Esophagus squamous epithelium (tissue), 5 donors: ENCODE measurements at places on chromosomes 5 and 9. TPM values are rescaled to one million over a fixed set of nuclear protein-coding genes. Genes with fewer than 3 reads are reported as not detected.

DNA sequence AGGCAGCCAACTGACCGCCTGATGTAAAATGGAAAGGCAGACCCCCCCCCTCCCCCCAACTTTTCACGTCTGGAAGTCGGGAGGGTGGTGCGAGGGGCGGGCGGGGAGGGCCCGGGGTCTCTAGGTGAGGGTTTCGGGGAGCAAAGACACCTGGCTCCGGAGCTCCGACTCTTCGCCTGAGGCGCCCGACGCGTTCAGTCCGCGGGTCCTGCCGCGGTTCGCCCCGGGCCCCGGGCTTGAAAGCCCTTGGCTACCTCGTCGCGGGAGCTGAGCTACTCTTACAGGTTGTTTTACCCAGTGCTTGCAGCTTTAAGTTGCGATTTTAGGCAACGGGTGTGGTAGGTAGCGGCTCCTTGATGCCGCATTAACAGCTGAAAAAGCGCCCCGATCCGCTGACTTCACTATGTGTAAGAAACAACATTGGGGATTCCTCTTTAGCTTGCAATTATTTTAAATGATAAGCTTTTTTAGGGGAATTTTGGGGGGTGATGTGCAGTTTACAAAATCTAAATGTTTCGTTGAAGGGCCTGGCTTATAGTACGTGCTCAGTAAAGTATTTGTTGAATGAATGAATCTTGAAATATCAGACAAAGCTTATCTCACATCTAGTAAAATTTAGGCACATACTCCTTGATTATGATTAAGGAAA, 722 bp downstream of the CDC42SE2 start:
- no peaks in the 10 kb centered on the region for H3K27me3 ChIP-seq
- no peaks in the 10 kb centered on the region for H3K4me1 ChIP-seq
- H3K4me3 ChIP-seq: peak overlapping the region; percentile 98
- H3K36me3 ChIP-seq: no peaks in the 10 kb centered on the region
- no peak for DNase-seq

- H3K27me3 ChIP-seq: peaks cover 64% of the 10 kb centered on the region
- H3K4me1 ChIP-seq: peaks cover 10% of the 10 kb centered on the region
- no peak overlapping the region for H3K4me3 ChIP-seq
- no peaks in the 10 kb centered on the region for H3K36me3 ChIP-seq
These were observed 2.1 kb downstream of the BRINP1 start for GRCh38 chr9:119366909-119367682.

DNA sequence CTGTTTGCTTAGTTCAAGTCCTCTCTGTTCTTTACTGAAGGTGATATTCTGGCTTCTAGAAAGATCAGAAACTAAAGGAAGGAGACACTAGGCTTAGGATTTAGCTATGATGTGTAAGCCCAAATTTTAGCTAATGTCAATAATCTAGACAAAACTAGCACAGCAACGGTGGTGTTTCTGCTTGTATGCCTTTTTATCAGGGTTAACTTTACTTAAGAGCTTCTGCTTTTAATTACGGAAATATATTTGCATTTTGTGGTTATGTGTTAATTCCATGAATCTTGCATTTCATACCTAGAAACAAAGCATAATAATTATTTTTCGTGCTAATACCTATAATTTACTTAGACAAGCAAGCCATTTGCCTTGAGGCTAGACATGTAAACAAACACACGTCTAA, 96.1 kb downstream of the PAX5 start:
- no peak overlapping the region for H3K4me3 ChIP-seq
- no peaks in the 10 kb centered on the region for H3K27me3 ChIP-seq
- no peaks in the 10 kb centered on the region for H3K4me1 ChIP-seq
- no peak overlapping the region for H3K27ac ChIP-seq
- H3K36me3 ChIP-seq: no peaks in the 10 kb centered on the region
- DNase-seq: no peak

GRCh38 chr9:86975606-86976005, 28.3 kb upstream of the GAS1 start:
- no peak overlapping the region for H3K4me3 ChIP-seq
- no peak for DNase-seq
- no peak overlapping the region for H3K27ac ChIP-seq
- H3K27me3 ChIP-seq: no peaks in the 10 kb centered on the region
- no peaks in the 10 kb centered on the region for H3K36me3 ChIP-seq

GRCh38 chr5:169647566-169647965, 10.5 kb downstream of the DOCK2 start:
- no peak overlapping the region for H3K4me3 ChIP-seq
- H3K27me3 ChIP-seq: no peaks in the 10 kb centered on the region
- no peak overlapping the region for H3K27ac ChIP-seq
- no peak for DNase-seq
- no peaks in the 10 kb centered on the region for H3K36me3 ChIP-seq
- peaks cover 13% of the 10 kb centered on the region for H3K4me1 ChIP-seq

- H3K4me3 ChIP-seq: no peak overlapping the region
- peaks cover 16% of the 10 kb centered on the region for H3K4me1 ChIP-seq
- peak overlapping the region; percentile 82 for H3K27ac ChIP-seq
- H3K27me3 ChIP-seq: no peaks in the 10 kb centered on the region
These were observed 321.9 kb downstream of the EBF1 start for GRCh38 chr5:158777647-158778350.

- no peaks in the 10 kb centered on the region for H3K27me3 ChIP-seq
- H3K36me3 ChIP-seq: no peaks in the 10 kb centered on the region
- no peak for DNase-seq
- peaks cover 61% of the 10 kb centered on the region for H3K4me1 ChIP-seq
- H3K4me3 ChIP-seq: no peak overlapping the region
- H3K27ac ChIP-seq: peak overlapping the region; percentile 40
These were observed 78.2 kb upstream of the MAP3K1 start for GRCh38 chr5:56737002-56737621.

DNA sequence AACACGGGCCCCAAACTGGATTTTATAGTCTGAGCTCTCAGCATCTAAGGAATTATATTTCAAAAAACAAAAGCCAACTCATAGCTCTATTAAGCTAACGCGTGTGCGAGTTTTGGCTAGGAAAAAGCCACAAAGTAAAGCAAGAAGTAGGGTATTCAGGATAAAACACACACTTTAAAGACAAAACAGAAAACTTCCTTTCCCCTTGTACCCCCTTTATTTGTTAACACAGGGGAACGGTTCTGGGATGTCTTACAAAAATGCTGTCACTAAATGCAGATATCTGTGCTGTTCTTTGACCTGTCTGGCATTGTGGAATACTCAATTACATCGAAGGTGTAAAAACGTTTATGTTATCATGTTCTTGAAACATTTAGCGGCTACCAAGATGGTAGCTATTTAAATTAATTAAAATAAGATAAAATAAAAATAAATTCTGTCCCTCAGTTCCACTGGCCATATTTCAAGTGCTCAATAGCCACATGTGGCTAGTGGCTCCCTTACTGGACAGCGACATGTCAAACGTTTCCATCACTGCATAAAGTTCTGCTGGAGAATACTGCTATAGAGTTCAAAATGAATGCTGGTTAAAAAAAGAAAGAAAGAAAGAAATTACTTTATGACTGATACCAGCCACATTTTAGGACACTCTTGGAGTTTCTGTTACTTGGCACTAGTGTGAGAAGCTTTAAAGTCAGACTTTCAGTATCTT, 7.2 kb upstream of the MEF2C start:
- no peaks in the 10 kb centered on the region for H3K4me1 ChIP-seq
- H3K27me3 ChIP-seq: no peaks in the 10 kb centered on the region
- H3K36me3 ChIP-seq: no peaks in the 10 kb centered on the region
- no peak for DNase-seq

GRCh38 chr5:19175776-19176570, 812.0 kb downstream of the CDH18 start:
- DNase-seq: no peak

DNA sequence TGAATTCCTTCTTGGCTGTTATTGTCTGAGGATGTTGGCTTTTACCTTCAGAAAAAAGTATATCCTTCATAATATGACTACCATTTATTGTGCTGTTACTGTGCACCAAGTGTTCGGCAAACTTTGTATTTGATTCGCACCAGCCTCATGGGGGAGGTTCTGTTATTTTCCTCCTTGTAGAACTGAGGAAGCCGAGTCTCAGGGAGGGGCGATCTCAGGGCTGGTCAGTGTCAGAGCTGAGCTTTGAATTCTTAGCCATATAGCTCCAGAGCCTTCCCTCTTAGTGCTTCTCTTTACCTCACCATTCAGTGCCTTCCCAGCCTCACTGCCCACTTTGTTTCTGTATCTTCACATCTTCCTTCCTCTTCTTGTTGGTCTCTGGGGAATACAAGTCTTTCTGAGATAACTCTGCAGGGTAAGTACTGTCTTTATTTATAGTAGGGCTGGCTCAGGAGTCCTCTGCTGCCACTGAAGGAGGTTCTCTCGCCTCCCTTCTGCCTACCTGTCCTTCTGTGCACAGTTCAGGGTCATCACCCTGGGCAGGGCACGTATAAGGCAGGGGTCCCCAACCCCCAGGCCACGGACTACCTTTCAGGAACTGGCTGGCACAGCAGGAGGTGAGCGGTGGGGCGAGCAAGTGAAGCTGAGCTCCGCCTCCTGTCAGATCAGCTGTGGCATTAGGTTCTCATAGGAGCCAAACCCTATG, 48.4 kb downstream of the GALNT10 start:
- no peak overlapping the region for H3K27ac ChIP-seq
- DNase-seq: no peak
- H3K36me3 ChIP-seq: no peaks in the 10 kb centered on the region
- H3K4me3 ChIP-seq: no peak overlapping the region
- H3K27me3 ChIP-seq: no peaks in the 10 kb centered on the region

DNA sequence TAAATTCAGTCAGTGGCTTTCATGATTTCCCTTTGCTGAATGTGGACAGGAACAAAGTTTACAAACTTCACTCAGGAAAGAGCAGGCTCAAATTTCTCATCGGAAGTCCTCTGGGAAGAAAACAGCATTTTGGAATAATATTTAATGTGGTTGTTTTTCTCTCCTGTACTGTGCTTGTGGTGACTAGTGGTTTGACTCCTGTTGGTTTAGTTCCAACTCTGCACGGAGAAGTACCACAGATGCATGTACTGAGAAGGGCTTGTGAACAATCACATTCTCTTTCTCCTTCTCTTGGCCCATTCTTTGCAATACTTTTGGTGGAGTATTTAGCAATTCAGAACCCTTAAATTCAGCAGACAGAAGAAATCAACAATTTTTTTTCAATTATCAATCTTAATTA, 13.3 kb downstream of the MPDZ start:
- no peaks in the 10 kb centered on the region for H3K36me3 ChIP-seq
- DNase-seq: no peak
- H3K4me3 ChIP-seq: no peak overlapping the region
- peak overlapping the region; percentile 7 for H3K27ac ChIP-seq

GRCh38 chr9:83472221-83472665, 66.0 kb downstream of the FRMD3 start:
- DNase-seq: no peak
- no peak overlapping the region for H3K4me3 ChIP-seq
- no peaks in the 10 kb centered on the region for H3K36me3 ChIP-seq
- H3K27me3 ChIP-seq: no peaks in the 10 kb centered on the region
- H3K27ac ChIP-seq: no peak overlapping the region

- DNase-seq: no peak
- no peak overlapping the region for H3K27ac ChIP-seq
- H3K27me3 ChIP-seq: no peaks in the 10 kb centered on the region
- no peaks in the 10 kb centered on the region for H3K36me3 ChIP-seq
- H3K4me3 ChIP-seq: no peak overlapping the region
These were observed 54.7 kb downstream of the TMOD1 start for GRCh38 chr9:97556036-97556720.

DNA sequence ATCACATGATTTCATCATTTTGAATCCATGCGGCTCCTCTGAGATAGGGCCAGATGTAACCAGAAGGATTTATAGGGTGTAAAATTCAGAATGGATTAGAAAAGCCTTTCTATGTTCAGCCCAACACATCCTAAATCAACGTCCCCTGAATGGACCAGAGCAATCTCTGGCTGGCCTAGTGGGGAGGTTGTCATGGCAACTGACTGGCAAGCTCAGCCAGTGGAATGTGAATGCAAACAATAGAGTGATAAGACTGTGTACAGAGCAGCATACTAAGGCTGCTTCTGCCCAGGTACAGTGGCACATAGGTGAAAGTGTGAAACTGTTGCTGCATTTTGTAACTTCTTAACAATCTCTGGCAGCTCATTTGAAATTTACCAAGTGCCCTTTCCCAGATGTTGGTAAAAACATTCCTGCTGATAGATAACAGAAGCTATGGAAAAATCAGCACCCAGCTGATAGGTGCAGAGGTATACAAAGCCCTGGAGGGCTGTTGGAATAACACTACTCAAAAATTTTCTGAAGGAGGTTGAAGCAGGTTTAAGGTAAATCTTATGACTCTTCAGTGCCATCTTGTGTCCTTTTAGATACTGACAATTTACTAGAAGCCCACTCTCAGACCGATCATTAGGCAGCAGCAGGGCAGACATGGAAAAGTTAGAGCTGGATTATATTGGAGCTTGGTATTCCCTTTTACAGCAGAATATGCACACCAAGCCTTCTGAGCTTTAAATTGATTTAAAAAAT, 267.2 kb downstream of the RAB3C start:
- H3K27ac ChIP-seq: no peak overlapping the region
- H3K4me3 ChIP-seq: no peak overlapping the region
- DNase-seq: no peak
- no peaks in the 10 kb centered on the region for H3K36me3 ChIP-seq

- H3K4me3 ChIP-seq: no peak overlapping the region
- H3K27ac ChIP-seq: no peak overlapping the region
- H3K4me1 ChIP-seq: peaks cover 10% of the 10 kb centered on the region
These were observed 25.1 kb downstream of the EHMT1 start for GRCh38 chr9:137643921-137644320.

DNA sequence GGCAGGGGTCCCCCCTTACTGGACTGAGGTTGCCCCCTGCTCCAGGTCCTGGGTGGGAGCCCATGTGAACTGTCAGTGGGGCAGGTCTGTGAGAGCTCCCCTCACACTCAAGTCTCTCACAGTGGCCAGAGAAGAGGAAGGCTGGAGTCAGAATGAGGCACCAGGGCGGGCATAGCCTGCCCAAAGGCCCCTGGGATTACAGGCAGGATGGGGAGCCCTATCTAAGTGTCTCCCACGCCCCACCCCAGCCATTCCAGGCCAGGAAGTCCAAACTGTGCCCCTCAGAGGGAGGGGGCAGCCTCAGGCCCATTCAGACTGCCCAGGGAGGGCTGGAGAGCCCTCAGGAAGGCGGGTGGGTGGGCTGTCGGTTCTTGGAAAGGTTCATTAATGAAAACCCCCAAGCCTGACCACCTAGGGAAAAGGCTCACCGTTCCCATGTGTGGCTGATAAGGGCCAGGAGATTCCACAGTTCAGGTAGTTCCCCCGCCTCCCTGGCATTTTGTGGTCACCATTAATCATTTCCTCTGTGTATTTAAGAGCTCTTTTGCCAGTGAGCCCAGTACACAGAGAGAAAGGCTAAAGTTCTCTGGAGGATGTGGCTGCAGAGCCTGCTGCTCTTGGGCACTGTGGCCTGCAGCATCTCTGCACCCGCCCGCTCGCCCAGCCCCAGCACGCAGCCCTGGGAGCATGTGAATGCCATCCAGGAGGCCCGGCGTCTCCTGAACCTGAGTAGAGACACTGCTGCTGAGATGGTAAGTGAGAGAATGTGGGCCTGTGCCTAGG, at the start of gene CSF2:
Gene CSF2 (plus strand): TSS at position 559 of the 783 bp plus-strand sequence. CDS start 35 bp downstream, at position 594.
- no peak for DNase-seq
- H3K27me3 ChIP-seq: no peaks in the 10 kb centered on the region
- no peaks in the 10 kb centered on the region for H3K36me3 ChIP-seq
- H3K27ac ChIP-seq: no peak within 1 kb of the TSS

The FAM153A gene
- total RNA-seq: 0.57 TPM

The ACTBL2 gene
- total RNA-seq: not detected

The PPP1R26 gene
- 8.8 TPM for total RNA-seq

The ZNF454 gene
- 0.40 TPM for total RNA-seq

The IFNE gene
- total RNA-seq: 0.91 TPM

The SLF1 gene
- total RNA-seq: 8.4 TPM

The ANKDD1B gene
- total RNA-seq: not detected

The INSL4 gene
- not detected for total RNA-seq

The C9orf153 gene
- total RNA-seq: not detected

The LRRC19 gene
- not detected for total RNA-seq

The COL23A1 gene
- total RNA-seq: 0.41 TPM
